ENCODE measurements at places on chromosomes 13 and 19. TPM values are rescaled to one million over a fixed set of nuclear protein-coding genes. Genes with fewer than 3 reads are reported as not detected.

Gene ZNF418
- total RNA-seq: 0.67 TPM

Gene RCBTB2
- total RNA-seq: 1.3 TPM

Gene ZNF837
- total RNA-seq: 0.88 TPM

Gene CGB1
- not detected for total RNA-seq

Gene TGFBR3L
- not detected for total RNA-seq

Gene HS6ST3
- not detected for total RNA-seq

Gene ZNF146
- 133 TPM for total RNA-seq

Gene MYO1F
- 0.33 TPM for total RNA-seq

Gene ZNF850
- 0.33 TPM for total RNA-seq

Gene PRKCG
- 5.9 TPM for total RNA-seq

Gene ZNF729
- total RNA-seq: not detected

Gene SPACA4
- not detected for total RNA-seq

Gene TMEM150B
- total RNA-seq: not detected

Gene TNFAIP8L1
- 3.3 TPM for total RNA-seq

Gene MED26
- 4.2 TPM for total RNA-seq

Gene CYP2A7
- not detected for total RNA-seq

Gene C19orf73
- total RNA-seq: 1.8 TPM

Gene OR10H1
- not detected for total RNA-seq

Gene MEF2B
- total RNA-seq: 0.66 TPM

Gene SMIM44
- not detected for total RNA-seq

Gene CELF5
- total RNA-seq: 0.34 TPM

Data from A549 treated with ZK216348 at 1 μM for 4 hours (cell line).